ENCODE measurements at places on chromosomes 13 and 19.

DNA sequence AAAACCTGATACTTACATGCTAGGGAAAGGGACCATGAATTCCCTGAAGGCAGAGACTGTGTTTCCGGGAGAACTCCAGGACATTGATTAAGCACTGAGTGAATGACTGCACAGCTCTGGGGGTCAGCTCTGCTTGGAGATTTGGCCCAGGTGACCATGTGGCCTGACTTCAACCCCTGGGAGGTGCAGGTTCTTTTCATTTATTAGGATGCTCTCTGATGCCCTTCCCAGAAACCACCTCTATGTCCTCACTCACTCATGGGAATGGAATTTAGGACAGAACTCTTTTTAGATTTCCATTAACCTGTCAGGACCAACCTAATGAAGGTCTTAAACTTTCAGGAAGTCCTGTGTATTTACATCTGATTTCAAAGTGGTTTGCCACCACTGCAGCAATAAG is 393.3 kb upstream of the ARGLU1 start:
- DNase-seq, result no peak

DNA sequence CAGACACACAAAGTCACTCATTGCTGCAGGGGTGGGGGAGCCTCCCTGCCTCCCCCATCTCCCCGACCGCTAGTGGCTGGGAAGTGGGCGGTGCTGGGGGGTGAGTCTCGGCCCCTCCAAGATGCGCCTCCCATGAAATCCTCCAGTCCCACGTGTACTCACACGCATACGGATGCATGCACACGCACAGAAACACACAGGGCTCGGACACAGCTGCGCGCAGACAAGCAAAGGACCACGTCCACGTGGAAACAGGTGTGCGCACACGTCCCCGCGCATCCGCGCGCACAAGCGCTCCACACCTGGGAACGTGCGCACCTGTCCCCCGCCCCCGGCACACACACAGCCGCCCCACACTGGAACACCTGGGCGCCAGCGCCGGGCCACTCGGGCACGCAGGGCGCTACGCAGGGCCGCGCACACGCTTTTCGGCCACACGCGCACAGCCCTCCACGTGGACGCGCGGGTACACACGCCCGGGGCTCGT is 687 bp downstream of the MATK start:
- no peak for DNase-seq

DNA sequence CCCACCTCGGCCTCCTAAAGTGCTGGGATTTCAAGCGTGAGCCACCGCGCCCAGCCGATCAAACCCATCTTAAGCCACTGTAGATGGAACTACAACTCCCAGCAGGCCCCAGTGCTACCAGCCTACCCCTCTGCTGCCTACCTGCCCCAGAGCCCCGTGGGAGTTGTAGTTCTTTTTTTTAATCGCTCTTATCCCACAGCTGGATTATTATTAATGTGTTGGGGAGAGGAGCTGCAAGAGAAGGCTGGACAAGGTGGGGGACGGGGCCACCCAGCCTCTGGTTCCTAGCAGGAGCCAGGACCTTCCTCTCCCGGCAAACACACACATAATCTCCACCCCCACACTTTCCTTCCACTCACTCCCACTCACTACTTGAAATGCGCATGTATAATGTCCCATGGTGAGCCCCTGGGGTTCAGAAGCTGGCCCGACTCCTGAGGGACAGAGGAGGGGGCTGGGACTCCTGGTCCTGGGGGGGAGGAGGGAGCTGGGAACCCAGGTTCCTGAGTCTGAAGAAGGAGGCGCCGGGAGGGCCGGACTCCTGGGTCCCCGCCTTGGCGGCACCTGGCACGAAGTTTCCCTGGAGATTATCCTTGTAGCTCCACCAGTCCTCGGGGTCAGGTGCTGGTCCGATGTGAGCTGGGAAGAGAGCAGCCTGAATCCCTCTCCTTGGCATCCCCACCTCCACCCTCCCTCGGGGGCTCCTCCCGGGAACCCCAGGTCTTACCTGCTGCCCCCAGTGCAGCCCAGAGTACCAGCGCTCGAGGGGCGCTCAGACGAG is 958 bp downstream of the CA11 start:
- DNase-seq, result peak; percentile 53

- DNase-seq, result no peak
Measured at GRCh38 chr19:35445826-35446593, 2.0 kb upstream of the FFAR2 start.

DNA sequence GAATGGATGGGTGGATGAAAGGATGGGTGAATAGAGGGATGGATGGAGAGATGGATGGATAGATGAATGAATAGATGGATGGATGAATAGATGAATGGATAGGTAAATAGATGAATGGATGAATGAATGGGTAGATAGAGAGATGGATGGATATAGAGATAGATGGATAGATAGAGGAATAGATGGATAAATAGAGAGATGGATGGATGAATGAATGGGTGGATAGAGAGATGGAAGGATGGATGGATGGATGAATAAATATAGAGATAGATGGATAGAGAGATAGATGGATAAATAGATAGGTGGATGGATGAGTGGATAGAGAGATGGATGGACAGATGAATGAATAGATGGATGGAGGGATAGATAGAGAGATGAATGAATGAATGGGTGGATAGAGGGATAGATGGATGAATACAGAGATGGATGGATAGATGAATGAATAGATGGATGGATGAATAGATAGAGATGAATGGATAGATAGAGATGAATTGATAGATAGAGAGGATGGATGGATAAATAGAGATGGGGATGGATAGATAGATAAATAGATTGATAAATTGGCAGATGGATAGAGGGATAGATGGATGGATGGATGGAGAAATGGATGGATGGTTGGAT is 106.7 kb upstream of the SOX1 start:
- no peak for DNase-seq

DNA sequence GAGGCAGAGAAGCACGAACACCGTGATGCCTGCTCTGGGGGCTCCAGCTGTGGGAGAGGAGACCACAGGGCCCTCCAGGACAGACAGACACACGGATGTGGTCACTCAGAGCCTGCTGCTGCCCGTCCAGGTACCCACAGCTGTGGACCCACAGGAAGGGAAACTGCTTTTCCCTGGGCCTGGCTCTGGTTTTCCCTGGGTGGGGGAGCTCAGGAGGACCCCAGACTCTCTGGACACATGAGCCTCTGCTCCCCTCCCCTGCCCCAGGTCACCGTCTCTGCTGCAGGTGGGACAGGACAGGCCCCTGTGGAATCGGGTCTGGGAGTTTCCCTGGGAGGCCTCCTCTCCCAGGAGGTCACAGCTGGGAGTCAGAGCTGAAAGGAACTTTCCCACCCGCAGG is 7.3 kb downstream of the LILRA4 start:
- no peak for DNase-seq

- DNase-seq, result no peak
Measured at GRCh38 chr19:44341794-44342193, 14.7 kb downstream of the ZNF112 start.

DNA sequence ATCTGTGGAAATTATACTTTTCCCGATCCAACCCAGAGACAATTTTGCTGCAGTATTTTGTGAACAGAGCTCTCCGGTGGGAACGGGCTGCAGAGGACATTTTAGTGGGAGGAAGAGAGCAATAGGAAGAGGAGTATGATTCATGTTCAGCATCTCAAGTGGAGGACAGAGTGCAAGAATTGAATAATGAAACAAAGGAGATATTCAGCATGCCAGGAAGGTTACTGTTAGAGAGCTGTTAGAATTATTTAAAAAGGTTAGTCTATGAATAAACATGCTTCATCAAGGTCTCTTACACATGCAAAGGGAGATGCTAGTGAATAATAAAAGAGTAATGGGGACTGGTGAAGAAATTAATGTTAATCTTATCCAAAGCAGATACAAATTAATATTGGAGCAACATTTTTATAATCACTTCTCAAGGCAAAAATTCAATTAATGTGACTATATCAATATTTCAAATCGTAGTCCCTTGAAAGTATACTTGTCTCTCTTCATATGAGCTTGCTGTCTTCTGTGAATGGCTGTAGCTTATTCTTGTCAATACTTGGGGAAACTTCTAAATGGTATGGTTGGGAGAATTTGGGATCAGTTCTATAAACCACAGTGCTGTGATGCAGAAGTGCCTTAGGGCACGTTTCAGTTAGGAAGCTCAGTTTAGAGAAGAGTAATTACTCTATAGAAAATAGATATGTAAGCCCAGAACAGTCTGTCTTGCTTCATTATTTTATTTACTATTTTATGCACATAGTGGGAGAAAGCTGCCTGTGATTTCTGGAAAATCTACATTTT is 1165.8 kb downstream of the OLFM4 start:
- no peak for DNase-seq

DNA sequence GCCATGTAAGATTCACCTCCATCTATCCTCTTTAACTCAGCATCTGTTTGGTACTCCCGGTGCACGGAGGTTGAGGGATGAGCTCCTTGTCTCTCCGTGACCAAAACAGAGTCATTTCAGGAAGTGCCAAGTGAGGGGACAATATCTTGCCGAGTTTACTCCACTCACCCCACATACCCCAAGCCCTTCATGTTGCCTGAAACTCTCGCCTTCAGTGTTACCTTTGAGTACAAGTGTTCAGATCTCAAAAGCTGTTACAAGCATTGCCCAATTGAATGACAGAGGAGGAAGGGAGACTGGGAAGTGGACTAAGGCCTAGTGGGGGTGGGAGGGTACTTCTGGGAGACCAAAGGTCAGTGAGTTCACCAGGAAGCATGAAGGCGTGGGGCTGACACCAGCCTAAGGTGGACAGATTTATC is 6.0 kb upstream of the SIGLEC12 start:
- no peak for DNase-seq

GRCh38 chr13:106691341-106691740 is 123.4 kb upstream of the ARGLU1 start:
- DNase-seq, result no peak

GRCh38 chr19:5534787-5535586 is 32.8 kb downstream of the TINCR start:
- DNase-seq, result no peak

DNA sequence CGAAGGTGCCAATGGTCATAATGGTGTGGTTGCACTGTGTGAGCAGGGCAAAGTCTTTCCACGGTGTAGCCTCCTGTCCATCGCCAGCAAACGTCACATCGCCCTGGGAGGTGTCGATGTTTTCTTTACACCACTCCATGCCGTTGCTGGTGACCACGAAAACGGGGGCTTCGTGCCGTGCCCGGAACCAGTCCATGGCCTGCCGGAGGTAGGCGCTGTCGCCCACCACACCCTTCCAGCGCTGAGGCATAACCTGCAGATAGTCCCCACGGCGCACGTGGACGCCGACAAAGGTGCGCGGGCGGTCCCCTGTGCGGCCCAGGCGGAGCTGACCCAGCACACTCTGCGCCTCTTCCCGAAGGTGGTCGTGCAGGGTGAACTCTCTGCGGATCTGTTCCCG is 2.1 kb downstream of the FUT1 start:
- DNase-seq, result no peak

- no peak for DNase-seq
Measured at GRCh38 chr13:47680748-47681147, 320.3 kb downstream of the SUCLA2 start.

GRCh38 chr19:38739440-38740256 is 4.6 kb downstream of the CAPN12 start:
- no peak for DNase-seq

DNA sequence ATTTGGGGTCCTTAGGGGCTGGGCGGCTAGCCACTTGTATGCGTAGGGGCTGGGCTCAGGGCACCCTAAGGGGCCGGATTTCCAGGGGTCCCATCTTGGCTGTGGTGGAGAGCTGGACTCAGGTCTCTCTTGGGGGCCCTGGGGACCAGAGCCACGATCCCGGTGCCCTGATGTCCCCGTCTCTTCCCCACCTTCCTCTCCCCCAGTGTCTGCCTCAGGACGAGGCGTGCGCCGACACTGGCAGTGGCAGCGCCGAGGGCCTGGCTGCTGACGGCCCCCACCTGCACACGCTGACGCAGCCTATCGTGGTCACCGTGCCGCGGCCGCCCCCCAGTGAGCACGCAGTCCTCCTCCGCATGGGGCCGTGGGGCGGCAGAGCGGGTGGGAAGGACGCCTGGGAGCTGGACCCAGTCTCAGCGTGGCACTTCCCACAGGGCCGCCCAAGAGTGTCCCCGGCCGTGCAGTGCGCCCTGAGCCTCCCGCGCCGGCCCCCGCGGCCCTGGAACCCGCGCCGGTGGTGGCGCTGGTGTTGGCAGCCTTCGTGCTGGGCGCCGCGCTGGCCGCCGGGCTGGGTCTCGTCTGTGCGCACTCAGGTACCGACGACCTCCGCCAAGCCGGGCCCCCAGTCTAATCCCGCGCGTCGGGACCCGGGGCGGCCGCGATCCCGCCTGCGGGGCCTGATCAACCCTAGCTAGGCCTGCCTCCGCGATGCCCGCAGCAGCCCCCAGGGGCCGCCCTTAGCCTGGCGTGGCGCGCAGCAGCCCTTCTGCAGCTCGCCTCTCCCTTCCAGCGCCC is 2.7 kb upstream of the SNAPC2 start:
- peak; percentile 52 for DNase-seq

DNA sequence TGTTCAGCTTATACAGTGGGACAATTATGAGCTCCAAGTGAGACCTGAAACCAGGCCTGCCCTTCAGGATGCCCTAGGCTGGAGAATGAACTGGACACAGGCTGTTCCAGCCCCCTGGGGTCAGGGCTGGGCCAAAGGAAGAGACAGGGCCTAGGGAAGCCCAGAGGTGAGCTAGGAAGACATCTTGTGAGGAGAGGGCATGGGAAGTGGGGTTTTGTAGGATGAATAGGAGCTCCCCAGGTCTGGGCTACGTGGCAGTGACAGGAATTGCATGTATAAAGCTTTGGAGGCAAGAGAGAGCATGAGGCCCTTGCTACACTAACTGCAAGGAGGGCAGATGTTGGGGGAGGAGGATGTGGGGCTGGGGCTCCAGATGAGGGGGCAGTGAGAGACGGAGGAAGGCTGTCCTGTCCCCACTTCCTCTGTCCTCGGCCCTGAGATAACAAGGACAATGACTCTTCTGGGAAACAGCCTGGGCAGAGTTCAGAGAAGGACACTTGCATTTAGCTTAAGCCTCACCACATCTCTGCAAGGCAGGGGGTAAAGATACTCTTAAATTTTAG is 1.5 kb upstream of the TBXA2R start:
- DNase-seq, result no peak

GRCh38 chr19:7811989-7812388 is 18.0 kb upstream of the EVI5L start:
- DNase-seq, result no peak

GRCh38 chr19:48174445-48175030 is 4.1 kb downstream of the ZSWIM9 start:
- DNase-seq, result no peak

GRCh38 chr19:7908742-7909461 is 5.2 kb downstream of the MAP2K7 start:
- no peak for DNase-seq

Measured in stimulated activated CD4-positive, alpha-beta T cell treated with anti-CD3 and anti-CD28 coated beads, Interleukin-15, amount 100 ng/mL, for 1 hour (primary cell).